Lung (tissue), 17 donors: ENCODE measurements at places on chromosomes 12 and 14. TPM values are rescaled to one million over a fixed set of nuclear protein-coding genes. Genes with fewer than 3 reads are reported as not detected.
A peak's percentile ranks its signal among the peaks of the same experiment; 100 is the strongest.

The NRXN3 gene
- 1.4 TPM for polyA plus RNA-seq

- peak; percentile 90 for DNase-seq
Observed at GRCh38 chr14:42192738-42193653, 586.3 kb downstream of the LRFN5 start.

- DNase-seq: no peak
Observed at GRCh38 chr14:65565948-65566347, 153.4 kb downstream of the FUT8 start.

DNA sequence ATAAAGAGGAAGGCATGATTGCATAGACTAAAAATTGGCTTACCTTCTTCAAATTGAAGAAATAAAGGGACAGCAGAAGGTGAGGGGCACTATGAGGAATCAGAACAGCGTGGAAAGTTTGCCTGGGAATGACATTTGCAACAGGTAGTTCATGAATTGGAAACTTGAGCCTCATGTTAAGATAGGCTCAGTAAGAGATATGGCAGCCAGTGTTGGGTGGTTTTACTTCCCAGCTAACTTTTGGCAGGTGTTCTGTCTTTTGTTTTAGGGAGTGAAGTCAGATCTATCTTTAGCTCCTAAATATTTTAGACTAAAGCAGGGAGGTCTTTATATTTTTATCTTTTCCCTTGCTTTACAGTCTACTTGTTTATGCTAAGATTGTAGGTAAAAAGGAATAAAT is 122.4 kb downstream of the ANO6 start:
- no peak for DNase-seq

- DNase-seq: no peak
Observed at GRCh38 chr14:106083082-106083481, 556.7 kb downstream of the TMEM121 start.

GRCh38 chr14:100077441-100077840 is 12.2 kb downstream of the EVL start:
- DNase-seq: no peak

GRCh38 chr12:12779529-12779928 is 5.9 kb upstream of the APOLD1 start:
- peak; percentile 77 for DNase-seq

DNA sequence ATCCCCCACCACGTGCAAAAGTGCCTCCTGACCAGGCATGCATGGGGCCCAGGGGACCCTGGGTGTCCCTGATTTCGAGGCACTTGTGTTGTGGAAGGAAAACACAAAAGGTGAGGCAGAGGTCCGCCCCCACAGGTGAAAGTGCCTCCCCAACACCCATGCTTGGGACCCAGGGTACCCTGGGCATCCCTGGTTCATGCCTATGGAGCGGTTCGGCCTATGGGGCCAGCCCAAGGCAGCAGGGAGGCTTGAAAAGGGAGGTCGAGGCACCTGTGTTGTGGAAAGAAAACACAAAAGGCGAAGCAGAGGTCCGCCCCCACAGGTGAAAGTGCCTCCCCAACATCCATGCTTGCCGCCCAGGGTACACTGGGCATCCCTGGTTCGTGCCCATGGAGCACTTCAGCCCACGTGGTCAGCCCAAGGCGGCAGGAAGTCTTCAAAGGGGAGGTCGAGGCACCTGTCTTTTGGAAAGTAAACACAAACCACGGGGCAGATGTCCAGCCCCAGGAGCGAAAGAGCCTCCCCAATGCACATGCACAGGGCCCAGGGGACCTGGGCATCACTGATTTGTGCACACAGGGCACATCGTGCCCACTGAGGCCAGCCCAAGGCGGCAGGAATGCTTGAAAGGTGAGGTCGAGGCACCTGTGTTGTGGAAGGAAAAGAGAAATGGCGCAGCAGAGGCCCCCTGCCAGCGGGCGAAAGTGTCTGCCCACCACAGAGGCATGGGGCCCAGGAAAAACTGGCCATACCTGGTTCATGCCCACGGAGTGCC is 375.5 kb downstream of the ALG10 start:
- no peak for DNase-seq

DNA sequence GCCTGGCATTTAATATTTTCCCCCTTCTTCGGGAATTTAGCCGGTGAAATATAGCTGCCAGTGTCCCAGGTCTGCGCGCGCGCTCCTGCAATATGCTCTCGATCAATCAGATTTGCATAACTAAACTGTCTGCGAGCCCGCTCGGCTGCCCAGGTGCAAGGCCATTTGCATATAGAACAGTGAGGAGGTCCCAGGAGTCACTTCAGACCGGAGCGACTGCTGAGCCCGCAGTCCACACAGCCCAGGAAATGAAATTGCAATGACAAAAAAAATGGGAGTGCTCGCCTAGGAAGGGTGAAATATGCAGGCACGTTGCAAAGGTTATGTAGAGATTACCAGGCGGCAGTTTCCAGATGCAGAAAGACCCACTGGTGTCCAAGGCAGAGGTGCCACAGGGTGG is 228.5 kb downstream of the VRK1 start:
- DNase-seq: no peak

The ACSS3 gene
- 5.3 TPM for polyA plus RNA-seq

The FBXO21 gene
- polyA plus RNA-seq: 16.6 TPM

DNA sequence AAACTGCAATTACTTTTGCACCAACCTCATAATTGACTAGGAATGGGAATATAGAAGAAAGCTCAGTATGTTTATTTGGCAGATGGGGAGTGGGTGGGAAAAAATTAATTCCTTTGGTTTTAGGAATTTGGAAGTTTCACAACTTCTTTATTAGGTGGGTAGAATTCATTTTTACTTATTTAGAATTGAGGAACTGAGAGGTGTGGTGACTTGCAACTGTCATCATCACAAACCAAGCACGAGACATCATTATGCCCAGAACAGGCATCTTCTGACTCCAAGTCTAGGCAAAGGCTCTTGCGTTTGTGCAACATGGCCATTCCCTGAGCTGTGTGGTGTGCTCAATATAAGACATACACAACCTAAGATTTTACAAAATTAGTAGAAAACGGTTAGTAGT is 380.0 kb downstream of the ATP23 start:
- DNase-seq: no peak

The ZFYVE21 gene
- 39.4 TPM for polyA plus RNA-seq

DNA sequence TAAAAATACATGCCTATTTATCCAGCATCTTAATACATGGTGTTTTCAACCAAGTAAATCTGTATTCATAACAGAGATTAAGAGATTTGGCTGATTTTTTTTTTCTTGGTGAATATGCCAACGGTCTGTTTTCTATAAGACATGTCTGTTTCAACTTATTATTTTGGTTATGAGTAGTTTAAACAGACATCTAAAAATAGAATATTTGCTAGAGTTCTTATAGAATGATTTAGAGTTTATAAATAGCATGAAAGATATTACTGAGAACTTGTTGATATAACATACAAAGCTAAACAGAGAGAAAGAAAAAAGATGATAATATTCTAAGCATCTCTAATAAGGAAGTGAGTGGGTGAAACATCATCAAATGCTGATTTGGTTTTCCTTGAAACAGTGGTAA is 199.9 kb downstream of the CCDC91 start:
- no peak for DNase-seq

DNA sequence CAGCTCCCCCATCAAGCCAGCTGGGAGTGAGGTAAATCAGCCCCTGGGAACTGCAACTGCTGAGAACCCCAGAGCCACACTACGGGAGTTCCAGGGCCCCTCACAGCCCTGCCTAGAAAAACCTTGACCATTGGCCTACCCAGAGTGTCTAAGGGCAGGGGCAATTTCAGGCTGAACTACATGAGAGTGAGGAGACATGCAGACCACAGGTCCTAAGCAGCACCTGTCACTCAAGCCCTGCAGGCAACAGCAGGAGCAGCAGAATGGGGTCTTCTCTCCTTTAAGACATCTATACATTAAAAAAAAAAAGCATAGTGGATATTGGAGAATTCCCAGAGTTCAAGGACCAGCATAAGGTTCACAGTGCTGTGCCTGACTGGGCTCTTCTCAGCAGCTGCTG is 4.9 kb downstream of the NCKAP5L start:
- DNase-seq: no peak

DNA sequence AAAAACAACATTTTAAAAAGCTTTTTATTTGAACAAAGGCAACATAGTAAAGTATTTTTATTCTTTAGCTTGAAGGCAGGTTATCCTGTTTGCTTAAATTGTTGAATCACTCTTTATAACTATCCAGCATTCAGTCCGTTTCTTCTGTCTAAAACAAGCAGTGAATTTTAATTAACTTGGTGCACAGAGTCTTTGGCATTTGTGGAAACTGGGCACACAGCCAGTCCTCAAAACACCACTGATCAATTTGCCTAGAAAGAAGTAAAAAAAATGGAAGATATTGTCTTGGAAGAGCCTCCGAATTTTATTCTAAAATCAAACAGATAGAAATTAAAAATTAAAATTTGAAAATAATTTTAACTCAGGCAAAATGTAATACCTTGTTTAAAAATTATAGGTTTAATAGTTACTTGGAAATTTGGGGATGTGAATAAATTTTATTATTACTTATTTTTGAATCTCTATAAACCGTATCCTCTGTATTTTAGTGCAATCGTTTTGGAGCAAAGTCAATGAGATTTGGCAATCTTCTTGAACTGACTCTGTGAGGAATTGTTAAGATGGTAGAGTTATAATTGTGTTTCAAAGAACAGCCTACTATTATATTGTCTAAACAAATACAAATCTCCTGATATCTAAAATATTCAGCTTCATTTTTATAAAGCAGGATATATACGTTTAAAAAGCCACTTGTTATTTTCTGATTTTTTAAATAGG is 927.0 kb downstream of the SLC16A7 start:
- no peak for DNase-seq

GRCh38 chr12:116538076-116538591 is 21.0 kb upstream of the MAP1LC3B2 start:
- DNase-seq: no peak

GRCh38 chr12:66268562-66268961 is 33.7 kb upstream of the HELB start:
- no peak for DNase-seq

DNA sequence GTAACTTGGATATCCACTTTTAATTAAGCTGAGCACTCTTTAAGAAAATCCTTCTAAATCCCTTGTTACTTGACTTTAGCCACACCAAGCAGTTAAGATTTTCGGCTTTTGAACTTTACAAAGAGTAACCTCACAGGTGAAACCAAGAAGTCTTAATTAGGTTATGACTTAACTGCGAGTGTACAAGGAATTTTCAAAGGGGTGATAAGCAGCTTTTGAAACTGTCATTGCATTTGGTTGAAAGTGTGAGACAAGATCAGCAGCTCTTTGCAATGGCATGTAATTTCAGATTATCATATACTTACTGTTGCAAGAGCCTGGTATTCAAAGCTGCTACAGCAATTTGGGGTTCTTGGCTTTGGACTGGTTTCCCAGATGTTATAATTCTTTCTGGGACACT is 137.5 kb downstream of the TMEM117 start:
- DNase-seq: no peak

DNA sequence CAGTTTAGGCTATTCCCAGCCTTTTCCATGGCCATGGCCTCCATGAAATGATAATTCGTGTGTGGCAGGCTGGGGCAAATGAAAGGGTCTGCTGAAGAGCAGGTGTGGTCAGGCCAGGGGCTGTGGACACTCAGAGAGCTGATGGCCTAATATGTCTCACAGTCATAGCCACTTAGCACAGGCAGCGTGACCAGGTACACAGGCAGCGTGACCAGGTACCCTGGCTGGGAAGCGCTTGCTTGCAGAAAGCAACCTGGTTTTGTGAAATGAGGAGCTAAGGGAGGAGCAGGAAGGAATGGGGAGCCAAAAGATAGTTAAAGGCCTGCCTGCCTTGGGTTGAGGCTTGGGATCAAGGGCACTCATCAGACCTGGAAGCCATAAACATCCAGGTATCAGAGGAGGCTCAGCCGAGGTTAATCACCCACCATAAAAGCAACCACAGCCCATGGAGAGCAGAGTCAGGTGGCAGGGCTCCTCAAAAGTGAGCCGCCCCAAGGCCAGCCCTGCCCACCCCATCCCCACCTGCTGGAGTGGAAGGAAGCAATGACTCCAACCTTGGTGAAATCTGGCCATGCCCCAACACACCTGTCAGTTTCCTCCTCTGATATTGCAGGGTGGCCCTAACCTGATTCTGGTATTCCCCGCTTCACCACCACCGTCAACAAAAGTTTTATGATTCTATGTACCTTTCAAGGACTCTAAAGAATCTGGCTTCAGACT is 8.0 kb upstream of the KRT8 start:
- no peak for DNase-seq

DNA sequence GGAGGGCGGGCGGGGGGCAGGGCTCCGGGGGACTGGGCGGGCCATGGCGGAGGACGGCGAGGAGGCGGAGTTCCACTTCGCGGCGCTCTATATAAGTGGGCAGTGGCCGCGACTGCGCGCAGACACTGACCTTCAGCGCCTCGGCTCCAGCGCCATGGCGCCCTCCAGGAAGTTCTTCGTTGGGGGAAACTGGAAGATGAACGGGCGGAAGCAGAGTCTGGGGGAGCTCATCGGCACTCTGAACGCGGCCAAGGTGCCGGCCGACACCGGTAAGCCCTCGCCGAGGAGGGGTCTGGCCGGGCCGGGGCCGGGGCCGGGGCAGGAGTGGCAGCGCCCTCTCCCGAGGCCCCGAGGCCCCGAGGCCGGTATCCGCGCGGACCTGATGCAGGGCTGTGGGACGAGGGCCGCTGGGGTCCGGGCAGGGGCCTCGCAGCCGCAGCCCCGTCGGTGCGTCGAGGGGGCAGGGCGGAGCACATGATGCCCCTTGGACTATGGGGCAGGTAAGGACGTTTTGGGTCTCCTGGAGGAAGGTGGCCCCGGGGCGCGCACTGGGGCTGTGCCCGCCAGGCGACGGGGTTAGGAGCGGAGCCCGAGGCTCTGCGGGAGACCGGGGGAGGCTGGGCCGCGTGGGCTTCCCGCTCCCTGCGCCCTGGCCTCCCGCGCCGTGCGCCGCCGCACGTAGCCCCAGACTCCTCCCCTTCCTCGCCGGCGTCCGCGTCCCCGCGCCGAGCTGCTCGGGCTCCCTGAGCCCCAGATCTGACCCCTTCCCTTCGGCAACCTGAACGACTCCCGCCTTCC is at the start of gene TPI1:
TSS of gene TPI1 (plus strand) at position 119 of the 798 bp plus-strand sequence. CDS start at position 155, 36 bp downstream.
- DNase-seq: peak; percentile 90

DNA sequence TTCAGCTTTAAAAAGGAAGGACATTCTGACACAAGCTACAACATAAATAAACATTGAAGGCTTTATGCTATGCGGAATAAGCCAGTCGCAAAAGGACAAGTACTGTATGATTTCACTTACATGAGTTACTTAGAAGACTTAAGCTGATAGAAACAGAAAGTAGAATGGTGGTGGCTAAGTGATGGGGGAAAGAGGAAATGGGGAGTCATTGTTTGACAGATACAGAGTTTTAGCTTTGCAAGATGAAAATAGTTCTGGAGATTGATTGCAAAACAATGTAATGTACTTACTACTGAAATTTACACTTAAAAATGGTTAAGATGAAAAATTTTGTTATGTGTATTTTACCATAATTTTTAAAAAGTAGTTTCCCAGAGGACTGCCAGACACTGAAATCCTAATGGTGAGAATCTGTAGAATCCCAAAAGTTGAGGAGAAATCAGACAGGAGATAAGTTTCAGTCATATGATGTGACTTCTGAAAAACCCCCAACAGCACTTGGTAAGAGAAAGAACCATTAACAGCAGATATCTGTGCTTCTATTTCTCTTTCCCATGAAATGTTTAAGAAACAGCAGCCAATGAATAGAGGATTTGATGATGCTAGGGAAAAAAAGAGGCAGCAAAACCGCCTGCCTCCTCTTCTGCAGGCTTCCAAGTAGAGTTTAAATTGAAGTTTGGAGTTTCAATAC is 16.6 kb upstream of the CLEC2A start:
- DNase-seq: no peak

The KRT73 gene
- polyA plus RNA-seq: 0.07 TPM
